Hematopoietic multipotent progenitor cell treated with erythropoietin and hydrocortisone succinate and interleukin-3 and kit ligand, for 4 days (in vitro differentiated cells): ENCODE measurements at places on chromosomes 12 and 14.
A peak's percentile ranks its signal among the peaks of the same experiment; 100 is the strongest.

- DNase-seq = no peak
Observed at GRCh38 chr12:67910360-67911274, 78.6 kb upstream of the IFNG-AS1 start.

DNA sequence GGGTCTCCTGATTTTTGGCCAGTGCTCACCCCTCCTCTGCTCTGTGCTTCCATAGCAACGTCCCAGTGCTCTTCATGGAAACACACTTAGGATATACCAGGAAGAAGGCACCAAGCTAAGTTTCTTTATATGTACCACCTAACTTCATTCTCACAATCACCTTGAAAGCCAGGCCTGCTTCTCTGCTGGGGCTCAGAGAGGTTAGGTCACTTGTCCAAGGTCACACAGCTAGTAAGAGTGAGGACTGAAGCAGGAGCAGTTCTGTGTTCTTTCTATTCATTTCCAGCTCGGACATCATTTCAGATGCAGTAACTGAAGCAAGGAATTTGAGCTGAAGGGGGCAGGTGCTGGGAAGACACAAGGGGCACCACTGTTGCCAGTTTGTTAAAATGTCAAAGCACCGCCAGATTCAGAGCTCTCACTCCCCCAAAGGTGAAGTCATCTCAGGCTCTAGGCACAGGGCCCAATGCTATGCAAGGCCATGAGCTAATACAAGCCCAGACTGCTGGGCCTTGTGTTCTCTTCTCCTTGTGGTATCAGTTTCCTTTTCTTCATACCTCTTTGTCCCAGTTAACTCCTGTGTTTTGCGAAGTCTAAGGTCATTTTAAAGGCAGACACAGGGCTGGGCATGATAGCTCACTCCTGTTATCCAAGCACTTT lies 19.7 kb upstream of the YY1 start:
- DNase-seq = no peak

- no peak for DNase-seq
Observed at GRCh38 chr12:121595520-121595919, 14.7 kb upstream of the KDM2B start.

DNA sequence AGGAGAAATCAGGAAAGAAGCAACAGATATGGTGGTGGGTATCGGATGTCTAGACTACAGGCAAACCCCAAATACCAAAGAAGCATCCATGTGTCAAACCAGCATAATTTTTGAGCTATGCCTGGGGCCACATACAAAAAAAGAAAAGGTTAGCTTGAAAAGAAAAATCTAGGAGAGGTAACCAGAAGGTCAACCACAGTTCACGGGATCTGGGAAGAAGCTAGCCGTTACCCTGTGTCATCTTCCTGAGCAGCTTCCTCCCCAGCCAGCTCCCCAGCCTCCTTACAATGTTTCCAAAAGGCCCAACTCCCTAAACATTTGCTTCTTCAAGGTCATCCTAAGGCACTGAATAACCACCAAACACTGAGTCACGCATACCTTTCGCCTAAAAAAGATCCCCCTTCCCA lies 3.1 kb downstream of the SINHCAF start:
- no peak for DNase-seq

DNA sequence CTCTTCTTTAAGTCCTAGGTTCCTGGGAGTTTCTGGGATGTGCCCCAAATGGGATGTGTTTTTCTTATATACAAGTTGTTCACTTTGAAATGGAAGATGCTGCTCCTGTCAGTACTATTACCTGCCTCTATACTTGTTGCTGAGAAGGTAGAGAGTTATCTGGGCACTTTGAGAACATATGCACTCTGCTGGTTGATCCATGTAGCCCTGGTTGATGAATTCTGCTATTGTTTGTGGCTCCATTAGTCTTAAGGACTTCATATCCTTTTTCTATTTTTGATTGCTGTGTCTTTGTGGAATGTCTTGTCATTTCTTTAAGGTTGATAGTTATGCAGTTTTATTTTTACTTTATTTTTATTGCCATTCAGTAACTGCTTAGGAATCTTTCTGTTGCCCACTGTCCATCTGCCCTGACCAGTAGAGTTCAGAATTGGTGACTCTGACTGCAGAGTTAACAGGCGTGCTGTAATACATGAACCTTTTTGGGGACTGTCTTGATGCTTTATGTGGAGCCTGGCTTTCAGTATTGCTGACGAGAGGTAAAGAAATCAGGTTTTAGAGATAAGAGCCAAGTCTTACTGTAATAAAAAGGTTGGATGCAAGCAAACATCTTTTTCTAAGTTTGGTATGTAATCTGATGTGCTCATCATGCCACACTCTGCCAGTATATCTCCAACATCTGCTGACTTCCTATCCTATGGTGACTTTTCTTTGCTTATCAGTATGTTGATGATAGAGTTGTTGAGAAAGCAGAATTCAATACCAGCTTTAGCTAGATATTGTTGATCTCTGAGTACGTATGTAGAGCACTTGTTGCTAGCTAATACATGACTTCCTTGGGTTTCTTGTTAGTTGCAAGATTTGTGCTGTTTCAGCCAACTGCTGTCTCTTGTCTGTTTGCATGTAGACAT lies 1.6 kb downstream of the GMPR2 start:
- DNase-seq = peak; percentile 64

DNA sequence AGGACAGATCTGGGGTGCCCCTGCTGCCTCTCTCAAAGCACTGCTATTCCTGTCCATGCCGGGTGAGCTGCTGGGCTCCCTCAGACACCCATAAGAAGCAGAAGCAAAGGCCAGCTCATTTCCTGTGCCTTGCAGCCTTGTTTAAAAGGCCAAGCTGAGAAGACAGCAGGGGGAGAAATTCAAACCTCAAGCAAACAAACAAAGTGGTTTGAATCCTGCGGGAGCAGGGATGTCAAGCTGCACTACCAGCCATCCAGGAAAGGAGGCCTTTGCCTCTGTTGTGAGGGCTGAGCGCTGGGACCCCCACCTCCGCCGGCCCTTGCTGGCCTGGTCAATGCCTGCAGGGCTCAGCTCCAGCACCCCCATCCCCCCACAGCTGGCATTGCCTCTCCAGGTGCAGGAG lies 176.5 kb downstream of the PIWIL1 start:
- no peak for DNase-seq
